ENCODE measurements at places on chromosomes 3 and 15.

DNA sequence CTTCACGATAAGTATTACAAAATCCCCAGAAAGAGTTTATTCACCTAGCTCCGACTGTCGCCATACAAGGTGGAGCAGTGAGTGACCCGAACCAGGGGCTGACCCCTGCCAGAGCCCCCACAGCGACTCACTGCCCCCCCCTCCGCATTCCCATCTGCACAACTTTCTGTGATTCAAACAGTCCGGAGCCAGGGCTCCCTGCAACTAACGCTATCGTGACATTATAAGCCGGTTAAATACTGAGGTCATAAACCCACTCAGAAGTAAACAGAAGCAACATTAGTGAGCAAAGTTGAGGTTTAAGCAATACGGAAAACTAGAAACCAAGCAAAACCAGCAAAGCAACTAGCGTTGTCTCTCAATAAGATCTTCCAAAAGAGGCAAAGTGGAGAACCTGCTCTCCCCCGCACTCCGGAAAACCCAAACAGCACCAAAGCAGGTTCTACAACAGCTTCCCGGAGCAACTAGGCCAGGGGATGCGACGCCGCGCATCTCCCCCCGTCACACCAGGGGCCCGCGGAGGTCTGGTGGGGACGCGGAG, 642 bp downstream of the SCAP start:
- DNase-seq, result no peak

GRCh38 chr3:190596349-190597285, 82.7 kb downstream of the IL1RAP start:
- no peak for DNase-seq

DNA sequence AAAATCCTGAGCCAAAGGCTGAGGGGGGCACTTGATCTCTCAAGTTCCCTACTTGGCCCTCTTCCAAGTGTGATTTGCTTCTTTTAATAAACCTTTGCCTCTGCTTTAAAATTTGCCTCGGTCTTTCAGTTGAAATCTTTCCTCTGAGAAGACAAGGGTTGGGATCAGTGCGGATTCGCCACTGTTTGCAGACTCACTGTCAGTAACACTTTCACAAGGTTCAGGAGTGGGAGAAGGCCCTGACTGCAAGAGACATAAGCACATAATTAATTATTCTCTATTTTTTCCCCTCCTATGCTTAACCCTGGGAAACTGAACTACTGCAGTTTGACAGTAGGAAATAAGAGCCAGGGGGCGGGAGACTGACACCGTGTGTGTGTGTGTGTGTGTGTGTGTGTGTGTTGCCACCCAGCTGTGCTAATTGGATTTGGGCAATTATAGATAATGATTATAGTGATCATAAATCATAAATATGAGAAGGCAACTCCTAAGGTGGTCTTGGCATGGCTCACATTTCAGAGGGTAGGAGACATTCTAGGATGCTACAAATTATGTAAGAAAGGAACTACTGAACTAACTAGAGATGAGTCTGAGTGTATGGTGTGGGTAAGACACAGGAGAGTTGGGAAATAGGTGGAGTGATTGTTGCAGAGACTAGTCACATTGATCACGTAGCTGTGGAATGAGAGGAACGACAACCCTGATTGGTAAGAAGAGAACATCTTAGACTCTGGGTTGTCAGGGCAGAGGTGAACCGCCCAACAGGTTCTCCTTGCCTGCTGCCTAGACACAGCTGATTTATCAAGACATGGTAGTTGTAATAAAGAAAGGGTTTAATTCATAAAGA, 5.5 kb upstream of the ZNF662 start:
- no peak for DNase-seq

GRCh38 chr3:153848702-153849101, 272.5 kb upstream of the ARHGEF26 start:
- DNase-seq, result no peak

DNA sequence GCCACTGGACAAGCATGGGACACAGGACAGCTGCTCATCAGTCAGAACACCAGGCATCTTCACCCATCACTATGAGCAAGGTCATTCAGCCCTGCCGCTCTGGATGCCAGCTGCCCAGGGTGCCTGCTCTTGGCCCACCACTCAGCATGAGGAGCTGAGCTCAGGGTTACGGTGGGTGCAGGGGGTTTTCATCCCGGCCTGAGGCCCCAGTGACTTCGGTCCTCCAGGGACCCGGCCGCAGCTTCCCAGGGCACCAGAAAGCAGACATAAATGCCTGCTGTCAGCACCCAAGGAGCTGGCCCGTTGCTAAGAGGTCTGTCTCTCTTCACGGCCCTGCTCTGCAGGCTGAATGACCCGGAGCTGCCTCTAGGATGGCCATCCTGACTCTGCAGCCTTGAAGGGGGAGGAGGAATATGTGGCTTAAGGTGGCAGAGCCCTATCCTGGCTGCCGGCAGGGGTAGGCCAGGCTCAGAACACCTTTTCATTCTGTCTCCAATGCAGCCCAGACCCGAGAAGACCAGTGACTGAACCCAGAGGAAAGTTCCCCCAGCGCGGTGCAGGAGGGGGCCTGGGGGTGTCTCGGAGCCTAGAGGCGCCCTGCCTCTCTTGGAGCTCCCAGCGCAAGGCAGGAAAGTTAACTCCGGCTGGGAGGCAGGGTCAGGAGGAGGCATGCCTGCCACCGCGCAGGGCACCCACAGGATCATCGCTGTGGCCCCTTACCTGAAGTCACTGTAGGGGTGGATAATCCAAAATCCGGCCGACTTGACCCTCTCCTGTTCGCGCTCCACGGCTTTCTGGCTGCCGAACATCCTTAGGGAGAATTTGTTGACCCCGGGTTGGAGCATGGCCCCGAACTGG, 1.8 kb downstream of the HCN4 start:
- DNase-seq, result peak; percentile 48

All from Right ventricle myocardium superior (tissue), 1 donor.